ENCODE measurements at places on chromosomes 5 and 9. TPM values are rescaled to one million over a fixed set of nuclear protein-coding genes. Genes with fewer than 3 reads are reported as not detected.

DNA sequence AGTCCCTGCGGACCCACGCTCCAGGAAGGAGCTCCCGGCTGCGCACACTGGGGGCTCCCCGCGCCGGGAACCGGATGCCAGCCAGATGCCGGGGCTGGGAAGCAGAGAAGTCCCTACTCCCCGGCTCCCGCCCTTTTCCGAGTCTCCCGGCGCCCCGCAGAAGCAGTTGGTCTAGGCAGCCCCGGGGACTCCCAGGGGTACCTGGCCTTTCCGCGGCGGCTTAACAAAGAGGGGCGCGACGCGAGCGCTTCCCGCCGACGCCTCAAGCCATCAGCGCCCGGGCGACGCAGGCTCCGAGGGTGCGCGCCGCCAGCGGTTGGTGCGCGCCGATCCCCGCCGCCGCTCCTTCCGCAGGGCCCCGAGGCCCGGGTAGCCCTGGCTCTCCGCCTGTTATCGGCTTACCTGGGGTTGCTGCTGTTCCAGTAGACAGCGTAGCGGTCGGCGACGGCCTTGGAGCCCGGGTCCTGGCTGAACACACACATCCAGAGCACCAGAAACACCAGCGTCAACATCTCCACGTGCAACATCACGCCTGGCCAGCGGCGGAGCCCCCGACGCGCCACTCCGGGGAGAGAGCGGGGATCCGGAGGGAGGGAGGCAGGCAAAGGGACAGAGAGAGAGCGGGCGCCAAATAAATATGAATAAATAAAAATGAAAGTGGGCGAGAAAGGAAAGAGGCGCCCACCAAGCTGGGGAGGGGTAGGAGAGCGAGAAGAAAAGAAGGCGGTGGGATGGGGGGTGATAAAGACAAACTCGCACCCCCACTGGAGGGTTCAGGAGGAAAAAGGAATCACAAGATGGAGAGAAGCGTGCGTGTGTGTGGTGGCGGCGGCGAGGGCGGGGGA lies 428 bp downstream of the EFNA5 start:
- peak; percentile 50 for DNase-seq

DNA sequence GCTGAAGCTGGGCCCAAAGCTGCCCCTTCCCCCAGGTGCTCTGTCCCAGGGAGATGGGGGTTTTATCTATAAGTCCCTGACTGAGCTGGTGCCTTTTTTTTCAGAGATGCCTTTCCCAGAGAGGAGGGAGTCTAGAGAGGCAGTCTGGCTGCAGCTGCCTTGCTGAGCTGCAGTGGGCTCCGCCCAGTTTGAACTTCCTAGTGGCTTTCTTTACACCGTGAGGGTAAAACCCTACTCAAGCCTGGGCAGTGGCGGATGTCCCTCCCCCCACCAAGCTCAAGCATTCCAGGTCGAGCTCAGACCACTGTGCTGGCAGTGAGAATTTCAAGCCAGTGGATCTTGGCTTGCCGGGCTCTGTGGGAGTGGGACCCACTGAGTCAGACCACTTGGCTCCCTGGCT lies 41.3 kb downstream of the CAVIN4 start:
- no peak for DNase-seq

DNA sequence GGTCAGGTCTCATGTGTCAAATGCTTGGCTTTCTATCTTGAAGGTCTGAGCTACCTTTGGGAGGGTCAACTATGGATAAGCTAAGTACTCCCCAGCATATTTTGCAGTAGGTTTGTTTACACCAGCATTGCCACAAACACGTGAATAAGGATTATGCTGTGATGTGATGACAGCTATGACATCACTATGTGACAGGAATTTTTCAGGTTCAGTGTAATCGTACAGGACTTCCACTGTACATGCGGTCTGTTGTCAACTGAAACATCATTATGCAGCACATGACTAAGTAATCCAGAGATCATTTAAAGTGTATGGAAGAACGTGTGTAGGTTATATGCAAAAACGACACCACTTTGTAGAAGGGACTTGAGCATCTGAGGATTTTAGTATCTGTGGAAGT lies 104.0 kb downstream of the FSTL4 start:
- DNase-seq: no peak

GRCh38 chr9:137959641-137960411 lies 82.2 kb downstream of the CACNA1B start:
- no peak for DNase-seq

DNA sequence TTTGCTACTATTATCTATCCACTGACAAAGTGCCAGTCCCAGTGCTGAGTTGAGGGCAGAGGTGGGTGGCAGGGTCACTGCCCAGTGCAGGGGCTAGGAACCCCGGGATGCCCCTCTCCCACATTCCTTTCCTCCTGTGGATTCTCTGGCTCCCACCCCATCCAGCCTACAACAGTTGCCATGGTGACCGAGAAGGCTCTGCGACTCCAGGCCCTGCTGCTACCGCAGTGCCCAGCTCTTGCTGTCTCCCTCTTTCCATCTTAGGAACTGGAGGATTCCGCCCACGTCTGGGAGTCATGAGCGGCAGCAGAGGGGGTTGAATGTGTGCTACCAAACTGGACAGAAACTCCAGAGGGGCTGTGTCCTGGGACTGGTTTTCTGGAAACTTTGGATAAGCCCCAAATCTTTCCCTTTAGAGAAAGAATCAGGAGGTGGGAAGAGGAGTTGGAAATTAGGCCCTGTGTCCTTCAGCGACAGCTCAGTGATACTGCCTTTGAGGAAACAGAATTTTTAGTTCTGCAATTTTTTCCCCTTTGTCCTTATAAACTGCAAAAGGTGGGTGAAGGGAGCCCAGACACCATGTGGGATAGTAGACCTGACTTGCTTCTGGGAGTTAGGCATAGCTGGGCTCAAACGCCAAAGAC lies 20.7 kb upstream of the C5orf47 start:
- DNase-seq: no peak

DNA sequence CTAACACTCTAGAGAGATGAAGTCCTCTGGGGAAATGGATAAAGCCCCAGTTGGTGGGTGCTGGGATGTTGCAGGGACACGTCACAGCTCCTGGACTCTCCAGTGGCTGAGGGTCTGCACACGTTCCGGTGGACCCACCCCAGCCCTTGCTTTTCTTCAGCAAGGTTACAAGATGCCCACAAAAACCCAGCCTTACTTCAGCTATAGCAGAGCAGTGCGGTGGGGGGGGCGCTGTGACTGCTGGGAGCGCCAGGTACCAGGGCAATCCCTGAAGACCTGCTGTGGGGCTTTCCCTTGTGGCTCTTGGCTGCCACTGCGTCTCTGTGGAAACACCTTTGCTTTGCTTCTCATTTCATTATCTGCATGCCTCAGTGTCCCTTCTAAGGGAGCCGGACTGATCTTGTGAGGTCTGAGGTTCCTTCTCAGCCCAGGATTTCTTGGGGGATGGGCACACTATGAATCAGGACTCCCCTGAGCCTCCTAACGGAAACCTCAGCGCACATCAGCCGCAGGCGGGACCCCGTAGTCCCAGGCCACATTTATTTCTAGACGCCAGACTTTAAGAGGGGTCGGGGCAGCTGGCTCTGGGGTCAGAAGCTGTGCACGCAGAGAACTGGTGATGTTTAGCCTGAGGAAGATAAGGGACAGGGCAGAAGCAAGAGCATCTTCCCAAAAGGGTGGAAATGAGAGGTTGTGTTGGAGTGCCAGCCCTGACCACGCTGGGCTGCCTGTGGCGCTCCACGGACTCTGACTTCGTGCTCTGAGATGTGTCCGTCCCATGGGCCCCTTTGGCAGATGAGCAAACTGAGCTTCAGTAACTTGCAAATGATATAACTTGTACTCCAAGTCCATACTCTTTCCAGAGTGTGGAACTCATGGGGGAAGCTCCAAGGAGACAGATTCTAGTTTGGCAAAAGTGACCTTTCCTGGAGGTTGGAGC lies 106.8 kb downstream of the WNK2 start:
- DNase-seq: no peak

GRCh38 chr9:21696411-21696871 lies 106.0 kb upstream of the MTAP start:
- DNase-seq: no peak

DNA sequence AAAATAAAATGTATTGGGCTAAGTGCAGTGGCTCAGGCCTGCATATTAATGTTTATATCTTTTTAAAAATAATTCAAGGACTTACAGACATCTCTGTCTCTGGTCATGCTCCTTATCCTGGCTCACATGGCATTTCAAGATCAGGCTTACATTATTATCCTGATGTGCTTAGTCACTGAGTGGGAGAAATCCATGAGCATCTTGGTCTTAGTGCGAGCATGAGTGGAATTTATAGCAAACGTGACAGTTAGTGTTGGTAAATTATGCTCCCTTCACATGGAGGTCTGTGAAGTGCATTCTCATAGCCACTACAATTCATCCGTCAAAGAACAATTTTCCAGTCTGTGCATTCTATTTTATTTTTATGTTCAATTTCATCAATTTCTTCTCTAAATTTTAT lies 237.8 kb upstream of the EDIL3 start:
- no peak for DNase-seq

- no peak for DNase-seq
Observed at GRCh38 chr5:64285188-64286130, 119.8 kb downstream of the RNF180 start.

DNA sequence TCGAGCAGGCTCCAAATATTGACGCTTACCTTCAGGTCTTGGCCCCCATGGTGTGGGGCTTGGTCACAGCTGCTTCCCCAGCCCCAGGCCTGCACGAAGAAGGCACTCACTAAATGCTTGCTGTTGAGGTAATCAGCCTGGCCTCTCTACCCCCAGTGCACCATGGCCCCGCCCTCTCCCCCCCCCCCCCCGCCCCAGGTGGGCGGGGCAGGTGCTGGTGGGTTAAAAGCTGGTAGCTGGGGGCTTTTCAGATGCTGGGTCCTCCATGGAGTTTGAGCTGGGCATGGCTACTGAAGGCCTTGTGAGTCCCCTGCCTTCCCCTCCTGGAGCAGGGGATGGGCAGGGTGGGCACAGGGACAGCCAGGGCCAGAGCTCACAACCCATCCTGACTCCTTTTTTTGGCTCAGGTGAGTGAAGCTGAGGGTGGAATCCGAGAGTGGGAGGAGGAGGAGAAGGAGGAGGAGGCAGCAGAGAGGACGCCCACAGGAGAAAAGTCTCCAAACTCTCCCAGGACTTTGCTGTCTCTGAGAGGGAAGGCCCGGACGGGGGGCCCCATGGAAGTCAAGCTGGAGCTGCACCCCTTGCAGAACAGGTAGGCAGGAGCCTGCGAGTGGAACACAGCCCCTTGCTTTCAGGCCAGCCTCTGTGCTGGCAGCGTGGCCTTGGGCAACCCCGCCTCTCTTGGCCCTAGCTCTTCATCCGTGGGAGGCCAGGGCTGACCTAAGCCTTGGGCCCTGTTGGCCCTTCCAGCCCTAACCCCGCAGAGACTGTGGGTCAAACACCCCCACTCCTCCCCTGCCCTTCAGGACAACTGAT lies 4.4 kb upstream of the TSPAN17 start:
- DNase-seq: no peak

GRCh38 chr5:132032196-132032595 lies 20.7 kb upstream of the ACSL6 start:
- DNase-seq: no peak

GRCh38 chr9:104025104-104025503 lies 69.0 kb upstream of the SMC2 start:
- no peak for DNase-seq

DNA sequence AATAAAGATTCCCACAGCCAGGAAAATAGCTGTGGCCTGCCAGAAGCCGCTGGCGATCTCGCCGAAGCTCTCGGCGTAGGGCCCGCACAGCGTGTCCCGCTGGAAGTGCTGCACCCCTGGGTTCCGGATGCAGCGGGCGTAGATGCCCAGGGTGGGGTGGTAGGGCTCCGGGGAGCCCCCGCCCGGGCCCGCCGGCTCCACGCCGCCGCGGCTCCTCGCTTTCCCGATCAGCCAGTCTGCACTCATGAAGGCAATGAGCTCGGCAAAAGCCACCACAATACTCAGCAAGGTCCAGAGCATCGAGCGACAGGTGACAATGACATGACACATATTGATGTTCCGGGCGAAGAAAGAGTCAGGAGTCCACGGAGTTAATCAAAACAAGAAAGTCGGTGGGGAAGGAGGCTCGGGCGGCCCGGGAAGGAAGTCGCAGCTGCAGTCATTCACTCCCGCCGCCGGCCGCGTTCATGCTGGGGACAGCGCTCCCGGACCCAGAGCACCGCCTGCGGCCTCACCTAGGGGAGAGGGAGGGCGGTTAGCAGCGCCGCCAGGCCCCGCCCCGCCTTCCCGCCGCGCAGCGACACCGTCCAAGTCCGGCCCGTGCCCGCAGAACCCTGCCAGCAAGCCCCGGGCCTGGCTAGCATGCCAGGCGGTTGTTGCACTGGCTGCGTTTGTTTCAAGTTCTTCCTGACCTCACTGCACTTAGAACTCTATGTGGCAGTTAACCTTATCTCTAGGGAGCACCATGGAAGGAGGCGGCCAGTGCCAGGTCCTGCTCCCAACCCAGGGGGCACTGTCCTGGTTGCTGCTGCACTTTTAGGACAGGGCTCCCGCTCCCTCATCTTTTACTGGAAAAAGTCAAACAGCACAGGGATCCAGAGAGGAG lies 138.4 kb downstream of the LHFPL2 start:
- DNase-seq: no peak

DNA sequence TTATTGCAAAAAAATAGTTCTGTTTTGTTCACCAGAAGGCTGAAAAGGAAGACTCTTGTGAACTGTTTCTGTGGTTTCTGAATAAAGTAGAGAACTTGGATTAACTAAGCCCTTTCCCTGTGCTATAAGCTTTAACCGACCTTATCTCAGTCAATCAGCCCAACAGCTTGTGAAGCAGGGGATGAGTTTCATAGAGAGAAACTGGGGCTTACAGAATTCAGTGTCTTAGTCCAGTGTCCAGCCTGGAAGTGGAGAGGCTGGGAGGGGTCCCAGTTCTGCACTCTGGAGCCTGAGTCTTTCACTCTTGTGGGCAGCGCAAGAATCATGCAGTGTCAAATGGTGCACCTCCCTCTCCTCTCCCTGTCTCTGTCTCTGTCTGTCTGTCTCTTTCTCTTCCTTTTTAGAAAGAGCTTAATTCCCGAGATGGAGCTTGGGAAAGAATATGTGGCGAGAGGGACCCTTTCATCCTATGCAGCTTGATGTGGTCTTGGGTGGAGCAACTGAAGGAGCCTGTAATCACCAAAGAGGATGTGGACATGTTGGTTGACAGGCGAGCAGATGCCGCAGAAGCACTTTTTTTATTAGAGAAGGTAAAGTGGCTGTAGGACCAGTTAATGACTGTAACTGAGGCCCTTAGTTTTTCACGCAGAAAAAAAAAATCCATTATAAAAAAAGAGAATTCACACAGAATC lies 17.0 kb downstream of the PTPDC1 start:
- no peak for DNase-seq

Gene POU5F2
- 0.51 TPM for total RNA-seq

Gene TAF11L10
- total RNA-seq: not detected

Gene SMU1
- total RNA-seq: 36.2 TPM

Gene BAAT
- not detected for total RNA-seq

Gene PDE4D
- total RNA-seq: 22.1 TPM

Gene BASP1
- 2.4 TPM for total RNA-seq
